Fibroblast of the aortic adventitia (primary cell): ENCODE measurements at places on chromosomes 7 and 10.

- DNase-seq: no peak
Measured at GRCh38 chr10:126758867-126759266, 88.4 kb upstream of the C10orf90 start.

DNA sequence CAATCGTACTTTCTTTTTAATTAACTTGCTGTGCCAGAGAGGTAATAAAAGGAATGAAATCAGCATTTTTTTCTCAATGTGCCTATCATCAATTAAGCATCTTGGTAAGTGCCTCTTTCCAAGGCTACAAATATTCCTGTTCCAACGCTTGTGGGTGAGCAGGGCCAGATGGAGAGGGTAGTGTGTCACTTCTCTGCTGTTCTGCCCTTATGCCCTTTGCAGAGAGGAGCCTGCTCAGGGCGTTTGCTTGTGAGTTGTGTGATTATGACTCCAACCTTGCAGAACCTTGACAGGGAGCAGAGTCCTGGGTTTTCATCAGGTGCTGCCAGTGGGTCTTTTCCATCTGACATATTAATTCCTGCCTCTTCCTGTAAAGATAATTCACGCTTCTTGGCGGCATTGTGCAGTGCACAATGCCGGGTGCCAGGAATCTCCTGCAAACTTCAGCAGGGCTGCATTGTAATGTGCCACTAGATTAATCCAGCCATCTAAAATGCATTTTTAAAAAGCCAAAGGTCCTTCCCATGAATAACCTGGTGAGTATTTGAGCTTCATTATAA lies 234.4 kb downstream of the ARHGAP12 start:
- DNase-seq: no peak

DNA sequence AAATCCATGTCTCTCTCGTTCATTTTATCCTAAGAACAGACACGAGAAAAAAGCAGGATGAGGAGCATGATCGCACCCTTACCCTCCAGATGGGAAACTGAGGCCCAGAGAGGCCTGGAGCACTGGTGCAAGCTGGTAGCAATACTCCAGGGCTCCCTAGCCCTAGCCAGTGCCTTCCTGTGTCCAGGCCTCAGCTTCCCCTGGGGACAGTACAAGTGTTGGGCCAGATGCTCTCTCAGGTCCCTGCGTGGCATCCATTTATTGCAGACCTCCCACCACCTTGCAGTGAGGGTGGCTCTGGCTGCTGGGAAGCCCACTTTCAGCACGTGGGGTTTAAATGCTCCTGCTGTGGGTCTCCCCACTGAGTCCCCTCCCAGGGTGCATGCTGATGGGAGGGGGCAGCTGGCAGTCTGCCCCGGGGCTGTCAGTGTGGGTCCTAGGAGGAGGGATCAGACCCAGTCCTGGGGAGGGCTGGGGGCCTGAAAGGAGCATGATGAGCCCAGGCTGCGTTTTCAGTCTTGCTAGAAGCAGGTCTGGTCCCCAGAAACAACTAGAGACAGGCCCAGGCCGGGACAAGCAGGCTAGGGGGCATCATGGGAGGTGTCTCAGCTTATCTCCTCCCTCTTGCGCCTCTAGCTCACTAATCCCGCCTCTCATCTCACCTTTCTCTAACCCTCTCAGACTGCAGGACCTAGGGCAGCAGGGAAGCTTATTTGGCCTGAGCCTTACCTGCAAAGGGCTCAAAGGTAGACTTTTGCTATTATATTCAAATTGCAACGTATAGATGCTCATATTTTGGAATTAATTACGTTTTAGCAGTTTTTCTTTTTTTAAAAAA lies 662 bp upstream of the PPIF start:
- DNase-seq: no peak

GRCh38 chr10:22252801-22253579 lies 35.2 kb upstream of the EBLN1 start:
- no peak for DNase-seq

DNA sequence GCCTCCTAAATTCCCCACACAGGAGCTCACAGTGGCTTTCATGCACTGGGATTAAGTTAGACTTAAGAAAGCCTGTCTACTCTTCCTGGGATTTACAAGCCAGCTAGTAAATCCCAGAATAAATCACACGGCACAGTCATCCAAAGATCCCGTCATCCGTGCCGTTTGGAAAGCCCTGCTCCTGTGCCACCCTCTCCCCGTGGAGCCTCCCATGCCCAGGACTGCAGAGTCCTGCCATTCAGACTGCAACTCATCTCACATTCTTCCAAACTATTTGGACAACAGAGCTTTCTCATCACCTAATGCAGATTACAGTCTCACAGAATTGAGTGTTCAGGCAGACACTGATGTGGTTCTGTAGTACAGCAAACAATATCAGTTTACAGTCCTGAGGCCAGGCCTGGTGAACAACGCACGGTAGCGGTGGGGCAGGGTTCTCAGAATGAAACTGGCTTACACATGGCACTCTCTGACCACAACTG lies 166.5 kb downstream of the EGFR start:
- DNase-seq: peak; percentile 48

DNA sequence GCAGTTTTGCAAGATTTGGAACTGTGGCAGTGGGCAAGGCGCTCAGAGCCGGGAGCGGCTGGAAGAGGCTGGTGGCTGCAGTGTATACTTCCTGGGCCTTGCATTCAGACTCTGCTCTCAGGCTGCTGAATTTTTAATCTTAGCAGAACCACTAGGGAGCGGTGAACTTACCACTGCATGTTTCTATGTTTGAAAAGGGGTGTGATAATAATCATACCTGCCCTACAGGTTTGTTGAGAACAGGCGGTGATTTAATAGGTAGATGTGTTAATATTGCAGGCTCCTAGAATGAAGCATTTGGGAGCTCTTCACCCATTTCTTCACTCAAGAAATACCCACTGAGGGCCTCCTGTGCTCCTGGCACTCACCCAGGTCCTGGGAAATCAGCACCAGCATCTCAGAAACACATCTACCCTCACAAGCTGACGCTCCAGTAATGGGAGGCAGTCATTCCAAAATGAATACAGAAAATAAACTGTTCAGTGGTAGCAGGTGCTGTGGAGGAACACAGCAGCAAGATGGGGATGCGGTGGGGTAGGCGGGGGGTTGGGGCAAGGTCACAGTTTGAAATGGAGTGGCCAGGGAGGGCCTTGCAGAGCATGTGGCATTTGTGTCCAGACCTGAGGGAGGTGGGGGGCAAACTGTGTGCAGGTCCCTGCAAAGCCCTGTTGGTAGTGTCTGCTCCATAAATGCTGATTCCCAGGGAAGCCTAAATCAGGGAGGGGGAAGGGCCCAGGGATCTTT lies 41.0 kb downstream of the VWA2 start:
- no peak for DNase-seq

- no peak for DNase-seq
Measured at GRCh38 chr10:107025676-107026075, 138.8 kb downstream of the SORCS1 start.

DNA sequence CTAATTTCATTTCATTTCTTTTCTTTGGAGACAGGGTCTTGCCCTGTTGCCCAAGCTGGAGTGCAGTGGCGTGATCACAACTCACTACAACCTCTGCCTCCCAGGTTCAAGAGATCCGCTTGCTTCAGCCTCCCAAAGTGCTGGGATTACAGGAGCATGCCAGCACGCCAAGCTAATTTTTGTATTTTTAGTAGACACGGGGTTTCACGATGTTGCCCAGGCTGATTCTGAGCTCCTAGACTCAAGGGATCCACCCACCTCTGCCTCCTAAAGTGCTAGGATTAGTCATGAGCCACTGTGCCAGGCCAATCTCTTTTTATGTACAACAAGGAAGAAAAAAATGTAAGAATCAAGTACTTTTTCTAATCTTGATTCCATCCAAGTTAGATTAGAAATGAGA lies 10.7 kb upstream of the KMT2E start:
- peak; percentile 91 for DNase-seq

GRCh38 chr10:111137007-111137406 lies 60.2 kb downstream of the ADRA2A start:
- no peak for DNase-seq

DNA sequence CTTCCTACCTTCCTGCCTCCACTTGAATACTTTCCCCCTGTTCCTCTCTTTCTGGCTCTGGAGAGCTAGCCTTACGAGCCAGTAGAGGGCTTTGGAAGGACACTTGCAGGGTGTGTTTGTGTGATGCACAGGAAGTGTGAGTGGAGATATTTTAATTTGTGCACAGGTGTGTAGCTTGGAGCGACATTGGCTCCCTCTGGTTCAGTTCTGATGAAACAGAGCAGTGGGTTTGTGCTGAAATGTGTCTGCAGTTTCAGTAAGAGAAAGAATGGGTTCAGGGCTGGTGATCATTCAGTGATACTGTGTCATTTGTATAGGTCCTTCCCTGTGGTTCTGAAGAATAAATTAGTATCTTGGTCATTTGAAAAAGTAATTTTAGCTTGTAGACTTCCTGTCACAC lies 86.9 kb downstream of the SND1 start:
- DNase-seq: no peak

DNA sequence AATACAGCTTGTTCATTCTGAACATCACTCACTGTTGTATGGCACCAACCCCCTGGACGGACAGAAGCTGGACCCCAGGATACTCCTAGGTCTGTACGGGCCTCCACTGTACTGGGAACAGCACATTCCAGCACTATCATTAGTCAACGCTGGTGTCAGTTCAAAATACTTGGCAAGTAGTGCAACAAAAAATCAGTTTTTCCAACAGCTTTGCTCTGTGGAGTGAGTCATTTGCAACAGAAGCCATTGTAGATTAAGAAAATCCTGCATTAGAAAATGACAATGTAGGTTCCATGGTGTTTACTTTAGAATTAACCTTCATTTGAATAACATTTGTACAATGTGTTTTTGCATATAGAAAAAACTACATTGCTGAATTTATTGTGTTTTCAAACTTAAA lies 266.6 kb downstream of the HDAC9 start:
- DNase-seq: peak; percentile 89

GRCh38 chr7:121083790-121084251 lies 95.3 kb downstream of the CPED1 start:
- peak; percentile 42 for DNase-seq

DNA sequence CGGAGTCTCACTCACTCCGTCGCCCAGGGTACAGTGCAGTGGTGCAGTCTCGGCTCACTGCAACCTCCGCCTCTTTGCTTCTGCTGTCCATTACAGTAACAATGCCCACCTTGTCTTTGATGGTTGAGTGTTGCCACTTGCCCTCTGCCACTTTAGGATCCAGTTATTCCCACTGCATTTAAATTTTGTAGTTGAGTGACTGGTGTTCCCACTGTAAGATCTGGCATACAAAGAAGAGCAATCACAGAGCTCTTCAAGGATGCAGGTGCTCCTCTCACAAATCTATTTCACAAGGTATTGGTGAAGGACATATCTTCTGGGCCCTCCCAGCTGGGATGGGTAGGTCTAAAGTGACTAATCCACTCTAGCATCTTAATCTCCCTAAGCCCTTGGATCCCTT lies 12.6 kb downstream of the PTER start:
- DNase-seq: no peak

GRCh38 chr10:4807761-4808507 lies 18.1 kb upstream of the AKR1E2 start:
- DNase-seq: peak; percentile 91

GRCh38 chr7:43152696-43153095 lies 40.2 kb downstream of the HECW1 start:
- DNase-seq: no peak

DNA sequence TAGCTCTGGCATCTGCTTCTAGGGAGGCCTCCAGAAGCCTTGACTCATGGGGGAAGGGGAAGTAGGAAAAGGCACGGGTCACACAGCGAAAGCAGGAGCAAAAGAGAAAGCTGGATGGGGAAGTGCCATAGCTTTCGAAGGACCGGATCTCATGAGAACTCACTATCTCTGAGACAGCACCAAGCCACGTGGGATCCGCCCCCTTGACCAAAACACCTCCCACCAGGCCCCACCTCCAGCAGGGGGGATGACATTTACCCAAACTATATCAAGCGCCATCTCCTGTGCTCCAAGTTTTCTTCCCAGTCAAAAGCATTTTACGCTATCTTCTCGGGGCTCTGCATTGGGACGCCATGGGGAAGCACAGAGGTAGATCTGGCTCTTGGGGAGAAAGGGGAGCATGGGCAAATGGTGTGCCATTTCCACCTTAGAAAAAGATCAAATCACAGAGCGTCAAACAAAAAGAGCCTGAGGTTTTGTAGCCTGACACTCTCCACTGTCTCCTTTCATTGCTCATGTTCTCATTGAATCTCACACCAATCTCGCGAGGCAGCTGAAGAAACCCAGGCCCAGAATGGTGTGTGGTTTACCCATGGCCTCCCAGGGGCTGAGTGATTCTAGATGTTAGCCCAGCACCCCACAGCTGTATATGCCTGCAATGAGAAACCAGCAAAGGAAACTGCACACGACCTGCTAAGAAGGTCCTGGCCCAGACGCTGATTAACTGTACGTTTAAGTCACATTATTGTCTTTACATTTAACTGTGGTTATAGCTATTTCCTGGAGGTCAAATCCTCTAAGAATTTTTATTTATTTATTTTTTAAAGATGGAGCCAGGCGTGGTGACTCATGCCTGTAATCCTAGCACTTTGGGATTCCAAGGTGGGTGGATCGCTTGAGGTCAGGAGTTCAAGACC lies 8.1 kb upstream of the OLAH start:
- peak; percentile 17 for DNase-seq

GRCh38 chr7:1944619-1945210 lies 274.6 kb downstream of the ELFN1 start:
- DNase-seq: no peak

- DNase-seq: peak; percentile 51
Measured at GRCh38 chr7:44693641-44694313, 54.9 kb upstream of the ZMIZ2 start.

GRCh38 chr10:3265088-3265487 lies 92.5 kb upstream of the PITRM1 start:
- no peak for DNase-seq

DNA sequence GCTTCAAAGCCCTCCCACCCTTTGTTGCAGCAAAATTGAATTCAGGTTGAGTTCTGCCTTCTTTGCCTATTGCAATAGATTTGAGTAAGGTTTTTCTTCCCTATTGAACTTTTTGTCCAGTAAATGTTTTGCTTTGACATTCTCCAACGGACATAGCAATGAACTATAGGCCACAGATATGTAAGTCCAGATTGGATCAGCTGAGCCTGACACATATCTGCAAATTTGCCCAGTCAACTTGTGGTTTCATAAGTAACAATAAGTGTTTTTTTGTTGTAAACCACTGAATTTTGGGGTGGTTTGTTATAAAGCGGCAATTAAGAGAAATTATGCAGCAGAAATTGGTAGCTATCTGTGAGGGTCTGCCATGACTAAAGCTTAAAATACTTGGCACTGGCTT lies 332.1 kb upstream of the SORCS1 start:
- no peak for DNase-seq

GRCh38 chr10:125118011-125118611 lies 42.3 kb downstream of the CTBP2 start:
- DNase-seq: peak; percentile 74

DNA sequence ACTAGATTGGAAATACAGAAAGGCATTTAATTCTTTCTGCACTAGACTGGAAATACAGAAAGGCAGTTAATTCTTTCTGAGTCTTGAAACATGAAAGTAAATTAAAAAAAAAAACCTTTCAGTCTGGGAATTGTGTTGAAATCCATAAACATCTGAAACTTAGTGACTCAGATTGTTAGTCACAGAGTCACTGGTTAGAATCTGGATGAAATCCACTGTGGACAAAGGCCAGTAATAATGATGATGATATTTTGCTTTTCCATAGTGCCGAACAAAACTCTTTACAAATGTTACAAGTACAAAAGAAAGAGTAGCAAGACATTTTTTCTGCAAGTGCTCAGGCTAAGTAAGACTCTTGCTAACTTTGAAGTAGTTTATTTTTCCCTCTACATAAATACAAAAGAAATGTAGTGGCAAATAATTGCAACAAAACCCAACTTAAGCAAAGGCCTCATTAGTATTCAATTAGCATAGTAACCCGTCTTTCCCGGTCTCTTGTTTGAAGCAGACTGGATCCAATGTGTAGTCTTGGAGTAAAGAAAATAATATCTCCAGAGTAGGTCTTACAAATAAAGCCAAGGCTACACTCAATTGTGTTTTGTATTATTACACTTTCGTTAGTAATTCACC lies 5.8 kb upstream of the PRTFDC1 start:
- DNase-seq: peak; percentile 98
